ENCODE measurements at places on chromosomes 2 and 18.

- no peak for DNase-seq
Observed at GRCh38 chr18:50182511-50182910, 12.4 kb downstream of the MYO5B start.

DNA sequence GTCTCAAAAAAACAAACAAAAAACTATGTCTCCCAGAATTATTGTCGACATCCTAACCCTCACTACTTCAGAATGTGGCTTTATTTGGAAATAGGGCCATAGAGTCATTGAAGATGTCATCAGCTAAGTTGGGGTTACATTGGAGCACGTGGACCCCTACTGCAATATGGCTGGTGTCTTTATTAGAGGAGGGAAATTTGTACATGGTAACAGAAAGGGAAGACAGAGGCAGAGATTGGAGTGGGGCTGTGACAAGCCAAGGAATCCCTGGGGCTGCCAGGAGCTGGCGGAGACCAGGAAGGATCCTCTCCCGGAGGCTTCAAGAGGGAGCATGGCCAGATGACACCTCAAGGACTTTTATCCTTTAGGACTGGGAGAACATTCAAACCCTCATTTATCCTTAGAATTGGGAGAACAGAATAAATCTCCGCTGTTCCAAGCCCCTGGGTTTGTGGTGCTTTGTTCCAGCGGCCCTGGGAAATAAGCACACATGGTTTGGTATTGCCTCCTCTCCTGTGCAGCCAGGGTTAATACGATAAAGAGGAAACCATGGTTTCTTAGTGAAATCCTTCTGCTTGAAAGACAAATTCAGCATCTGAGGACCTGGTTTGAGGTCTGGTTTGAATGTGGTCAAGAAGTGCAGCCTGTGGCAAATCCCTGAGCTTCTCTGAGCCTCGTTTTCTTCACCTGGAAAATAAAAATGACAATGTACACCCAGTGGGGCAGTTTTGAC, 184.7 kb downstream of the MYCN start:
- no peak for DNase-seq

GRCh38 chr2:239258248-239258647, 142.6 kb downstream of the HDAC4 start:
- DNase-seq = no peak

DNA sequence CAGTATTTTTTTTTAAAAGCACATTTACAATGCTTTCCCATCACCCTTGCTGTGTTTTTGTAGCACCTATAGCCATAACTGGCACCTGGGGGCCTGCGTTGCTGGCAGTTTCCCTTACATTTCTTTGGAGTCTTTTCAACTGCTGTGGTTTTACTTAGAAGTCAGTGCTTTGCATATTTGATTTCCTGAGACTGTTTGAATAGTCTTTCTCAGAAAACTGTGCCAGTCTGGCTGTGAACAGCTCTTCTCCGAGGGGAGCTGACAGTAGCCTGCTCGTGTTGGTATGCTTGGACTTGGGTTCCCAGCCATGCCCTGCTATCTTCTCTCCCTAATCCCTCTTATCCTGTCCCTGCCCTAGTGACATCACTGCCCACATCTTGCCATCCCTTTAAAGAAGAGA, 81.5 kb downstream of the DPP4 start:
- DNase-seq = peak; percentile 1

DNA sequence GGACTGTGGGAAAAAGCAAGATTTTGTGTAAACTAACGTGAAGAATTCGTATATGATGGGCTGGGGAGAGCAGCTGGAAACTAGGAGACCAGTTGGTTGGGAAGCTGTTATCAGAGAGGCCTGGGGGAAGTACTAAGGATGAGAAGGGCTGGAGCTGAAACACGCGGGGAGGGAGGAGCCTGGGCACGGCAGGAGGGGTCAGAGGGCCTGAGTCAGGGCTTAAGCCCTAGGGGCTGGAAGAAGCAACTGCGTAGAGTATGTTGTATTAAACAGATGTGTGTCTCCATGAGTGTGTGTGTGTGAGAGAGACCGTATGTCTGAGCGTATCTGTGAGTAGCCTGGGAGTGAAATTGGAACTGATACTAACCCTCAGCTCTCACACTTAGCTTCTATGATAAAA, 8.4 kb downstream of the POMC start:
- DNase-seq = no peak

- no peak for DNase-seq
Observed at GRCh38 chr2:185402474-185402873, 336.1 kb upstream of the FSIP2 start.

GRCh38 chr2:60560734-60561644, 7.5 kb upstream of the BCL11A start:
- no peak for DNase-seq

GRCh38 chr18:49812286-49813068, 856 bp downstream of the ACAA2 start:
- no peak for DNase-seq

GRCh38 chr2:213958086-213958485, 452.8 kb upstream of the VWC2L start:
- no peak for DNase-seq

GRCh38 chr2:101299604-101300003, 8.9 kb downstream of the RNF149 start:
- no peak for DNase-seq

GRCh38 chr2:26400723-26401122, 997 bp upstream of the DRC1 start:
- no peak for DNase-seq

GRCh38 chr2:44290261-44290660, 15.0 kb downstream of the SLC3A1 start:
- DNase-seq = no peak

DNA sequence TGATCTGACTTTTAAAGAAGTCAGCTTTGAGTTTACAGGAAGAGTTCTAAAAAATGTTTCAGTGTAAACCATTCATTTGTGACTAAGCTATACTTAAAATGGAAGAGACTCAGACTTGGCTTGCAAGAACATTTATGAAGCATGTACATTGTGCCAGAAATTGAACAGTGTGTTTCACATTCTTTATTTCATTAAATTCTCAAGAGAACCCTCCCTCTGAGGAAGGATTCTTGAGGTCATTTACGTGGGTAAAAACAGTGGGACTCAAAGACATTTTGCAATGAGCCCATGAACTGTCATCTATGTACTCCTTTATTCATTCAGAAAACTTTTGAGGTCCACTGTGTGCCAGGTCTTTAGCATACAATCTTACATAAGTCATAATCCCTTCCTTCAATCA, 143.6 kb upstream of the ZNF521 start:
- no peak for DNase-seq

DNA sequence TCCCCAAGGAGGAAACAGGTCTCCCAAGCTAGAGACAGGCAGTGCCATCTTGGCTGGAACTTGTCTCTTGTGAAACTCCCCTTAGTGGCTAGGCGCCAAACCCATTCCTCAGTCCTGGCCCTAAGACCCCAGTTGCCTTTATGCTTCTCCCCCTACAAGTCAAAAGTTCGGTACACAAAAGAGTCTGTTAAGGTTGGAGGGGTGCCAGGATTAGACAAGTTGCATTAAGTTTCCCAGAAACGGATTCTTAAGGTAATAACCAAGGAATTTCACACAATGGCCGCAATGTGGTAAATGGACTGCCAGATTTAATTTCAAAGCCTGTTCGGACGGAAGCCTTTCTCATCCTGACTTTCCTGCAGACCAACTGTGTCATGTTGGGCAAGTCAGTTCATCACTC, 80.7 kb downstream of the CCBE1 start:
- no peak for DNase-seq

- no peak for DNase-seq
Observed at GRCh38 chr2:168524005-168524404, 67.9 kb downstream of the CERS6 start.

DNA sequence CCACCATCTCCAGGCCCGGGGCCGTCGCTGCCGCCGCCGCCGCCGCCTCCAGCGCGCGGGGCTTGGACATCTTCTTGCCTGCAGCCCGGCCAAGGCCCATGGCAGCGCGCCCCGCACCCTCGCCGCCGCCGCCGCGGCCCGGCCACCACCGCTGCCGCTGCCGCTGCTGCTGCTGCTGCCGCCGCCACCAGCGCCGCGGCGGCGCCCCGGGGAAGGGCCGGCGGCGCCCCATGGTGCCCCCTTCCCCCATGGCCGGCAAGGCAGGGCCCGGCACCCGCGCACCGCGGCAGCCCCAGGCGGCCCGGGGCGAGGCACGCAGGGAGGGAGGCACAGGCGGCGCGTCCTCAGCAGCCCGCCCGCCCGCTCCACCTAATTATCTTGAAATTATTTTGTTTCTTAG, 3057.4 kb downstream of the RPIA start:
- DNase-seq = no peak

DNA sequence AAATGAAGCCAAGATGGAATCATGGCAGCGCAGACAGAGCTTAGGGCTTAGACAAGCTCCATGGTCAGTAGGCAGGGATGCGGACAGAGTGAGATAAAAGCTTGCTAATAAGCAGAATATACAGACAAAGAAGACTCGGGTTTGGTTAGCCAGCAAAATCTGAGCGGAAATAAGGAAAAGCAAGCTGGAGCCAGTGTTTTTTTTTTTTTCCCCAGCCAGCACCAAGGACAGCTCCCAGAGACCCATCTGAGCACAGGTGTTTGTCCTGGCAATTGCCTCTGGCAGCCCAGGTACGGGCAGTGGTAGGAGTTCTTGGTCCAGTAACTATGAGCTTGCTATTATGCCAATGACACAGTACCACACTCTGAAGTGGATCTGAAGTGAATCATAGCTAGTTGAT, 187.6 kb downstream of the ADCYAP1 start:
- no peak for DNase-seq

- no peak for DNase-seq
Observed at GRCh38 chr2:73089270-73090030, 17.9 kb upstream of the SFXN5 start.

GRCh38 chr2:148888003-148888501, 13.0 kb downstream of the KIF5C start:
- DNase-seq = no peak

- no peak for DNase-seq
Observed at GRCh38 chr2:26344581-26345282, 1.2 kb upstream of the SELENOI start.

DNA sequence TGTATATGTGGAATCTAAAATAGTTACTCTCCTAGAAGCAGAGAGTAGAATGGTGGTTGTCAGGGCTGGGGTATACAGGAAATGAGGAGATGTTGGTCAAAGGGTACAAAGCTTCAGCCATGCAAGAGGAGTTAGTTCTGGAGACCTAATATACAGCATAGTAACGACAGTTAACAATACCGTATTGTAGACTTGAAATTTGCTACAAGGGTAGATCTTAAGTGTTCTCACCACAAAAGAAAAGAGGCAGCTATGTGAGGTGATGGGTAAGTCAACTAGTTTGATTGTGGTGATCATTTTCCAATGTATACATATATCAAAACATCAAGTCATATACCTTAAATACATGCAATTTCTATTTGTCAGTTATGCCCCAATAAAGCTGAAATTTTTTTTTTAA, 98.2 kb upstream of the CYP1B1 start:
- DNase-seq = no peak

GRCh38 chr2:10990561-10991111, 78.9 kb downstream of the KCNF1 start:
- no peak for DNase-seq

DNA sequence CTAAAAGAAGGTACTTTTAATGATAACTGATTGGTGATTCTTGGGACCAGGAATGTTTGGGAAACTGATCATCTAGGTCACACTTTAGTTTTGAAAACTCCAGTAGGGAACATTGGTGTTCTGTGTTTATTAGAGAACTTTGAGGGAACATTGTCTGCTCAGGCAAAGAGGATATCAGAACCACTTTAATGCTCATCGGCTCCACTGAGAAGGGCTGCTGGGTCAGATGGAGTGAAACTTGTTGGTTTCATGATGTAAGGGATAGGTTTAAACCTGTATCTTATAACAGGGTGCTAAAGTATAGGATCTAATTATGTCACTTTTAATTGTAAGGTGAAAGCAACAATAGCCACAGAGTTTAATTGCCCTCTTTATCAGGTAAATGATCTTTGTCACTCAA, 14.2 kb upstream of the POLI start:
- no peak for DNase-seq

- DNase-seq = no peak
Observed at GRCh38 chr2:45439788-45440773, 171.0 kb downstream of the SRBD1 start.

DNA sequence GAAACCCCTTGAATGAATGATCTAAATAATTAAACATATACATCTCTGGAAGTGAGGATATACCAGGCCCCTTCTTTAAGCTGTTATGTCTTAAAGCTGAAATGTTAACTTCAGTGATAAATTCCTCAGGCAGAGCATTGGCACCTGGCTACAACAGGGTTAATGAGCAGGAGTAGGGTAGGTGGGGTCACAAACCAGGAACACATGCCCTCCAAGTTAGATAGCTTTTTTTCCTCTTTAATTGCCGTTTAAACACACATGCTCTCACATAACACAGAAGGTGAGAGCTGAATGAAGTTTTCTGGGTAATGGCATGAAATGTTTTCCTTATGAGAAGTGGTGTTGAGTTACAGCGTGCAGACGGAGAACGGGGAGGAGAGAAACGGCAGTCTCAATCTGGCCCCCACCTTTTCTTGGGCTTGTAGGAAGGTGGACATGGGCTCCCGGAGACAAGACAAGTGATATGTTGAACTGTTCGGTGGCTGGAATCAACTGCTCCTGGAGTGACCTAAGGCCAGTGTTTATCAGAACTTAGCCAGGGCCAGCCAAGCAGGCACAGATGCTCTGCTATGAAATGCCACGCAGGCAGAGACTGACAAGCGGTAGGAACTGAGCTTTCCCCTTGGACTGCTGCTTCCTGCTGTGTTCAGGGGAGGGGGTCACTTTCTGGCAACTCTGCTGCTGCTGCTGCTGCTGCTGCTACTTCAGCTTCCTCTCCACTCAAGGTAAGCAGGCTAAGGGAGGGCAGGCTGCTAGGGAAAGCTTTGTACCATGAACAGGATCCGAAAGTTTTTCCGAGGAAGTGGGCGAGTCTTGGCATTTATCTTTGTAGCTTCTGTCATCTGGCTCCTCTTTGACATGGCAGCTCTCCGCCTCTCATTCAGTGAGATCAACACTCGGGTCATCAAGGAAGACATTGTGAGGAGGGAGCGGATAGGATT, at the start of gene GALNT5:
TSS of gene GALNT5 (plus strand) at position 394 of the 941 bp plus-strand sequence. CDS start at position 772, 378 bp downstream.
- DNase-seq = no peak

Measured in stimulated activated CD4-positive, alpha-beta T cell treated with anti-CD3 and anti-CD28 coated beads, Interleukin-1b, Interleukin-23, amount 100 ng/mL, for 1 hour (primary cell).